ENCODE measurements at places on chromosomes 5 and 9. TPM values are rescaled to one million over a fixed set of nuclear protein-coding genes. Genes with fewer than 3 reads are reported as not detected.

Gene PRR16
- 0.25 TPM for polyA plus RNA-seq

Gene LCN1
- not detected for polyA plus RNA-seq

Gene SGCD
- polyA plus RNA-seq: 4.5 TPM

Gene WWC1
- polyA plus RNA-seq: 15.0 TPM

Gene SPINK6
- polyA plus RNA-seq: 2,131 TPM

Gene MCTP1
- 8.5 TPM for polyA plus RNA-seq

Gene RECK
- polyA plus RNA-seq: 4.3 TPM

Gene TMEM250
- polyA plus RNA-seq: 0.52 TPM

Measured in Purkinje cell (primary cell).